NCI-H2171 (cell line): ENCODE measurements at places on chromosomes 2 and 18.

DNA sequence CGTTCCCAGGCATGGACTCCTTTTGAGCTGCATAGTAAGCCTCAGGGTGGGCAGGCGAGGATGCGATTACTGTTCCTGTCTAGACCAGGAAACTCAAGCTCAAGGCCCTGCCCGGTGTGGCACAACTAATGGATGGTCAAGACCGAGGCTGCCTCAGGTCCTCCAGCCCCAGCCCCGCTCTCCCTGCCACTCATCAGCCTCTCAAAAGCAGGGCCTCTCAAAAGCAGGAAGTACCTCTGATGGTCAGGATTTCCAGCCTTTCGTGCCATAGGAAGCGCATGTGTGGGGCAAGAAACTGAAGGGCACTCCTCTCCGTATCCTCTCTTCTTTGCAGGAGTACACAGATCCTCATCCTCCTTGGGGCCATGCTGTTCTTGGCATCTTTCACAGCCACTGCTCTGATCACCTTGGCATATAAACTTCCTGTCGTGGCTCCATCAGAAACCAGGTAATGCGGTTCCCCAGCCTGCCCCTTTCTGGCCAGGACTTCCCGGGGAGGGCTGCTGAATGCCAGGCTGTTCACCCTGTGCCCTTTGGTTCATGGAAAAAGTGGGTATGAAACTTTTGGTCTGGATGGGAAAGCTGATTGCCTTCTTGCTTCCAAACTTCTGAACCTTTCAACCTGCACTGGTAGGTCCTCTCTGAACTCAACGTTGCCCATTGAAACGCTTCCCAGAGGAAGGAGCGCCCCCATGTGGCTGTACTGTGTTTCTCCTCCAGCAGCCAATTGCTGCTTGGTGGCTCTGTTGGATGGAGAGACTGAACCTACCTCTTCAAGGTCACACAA, 82.8 kb upstream of the SEC11C start:
- no peak for DNase-seq

DNA sequence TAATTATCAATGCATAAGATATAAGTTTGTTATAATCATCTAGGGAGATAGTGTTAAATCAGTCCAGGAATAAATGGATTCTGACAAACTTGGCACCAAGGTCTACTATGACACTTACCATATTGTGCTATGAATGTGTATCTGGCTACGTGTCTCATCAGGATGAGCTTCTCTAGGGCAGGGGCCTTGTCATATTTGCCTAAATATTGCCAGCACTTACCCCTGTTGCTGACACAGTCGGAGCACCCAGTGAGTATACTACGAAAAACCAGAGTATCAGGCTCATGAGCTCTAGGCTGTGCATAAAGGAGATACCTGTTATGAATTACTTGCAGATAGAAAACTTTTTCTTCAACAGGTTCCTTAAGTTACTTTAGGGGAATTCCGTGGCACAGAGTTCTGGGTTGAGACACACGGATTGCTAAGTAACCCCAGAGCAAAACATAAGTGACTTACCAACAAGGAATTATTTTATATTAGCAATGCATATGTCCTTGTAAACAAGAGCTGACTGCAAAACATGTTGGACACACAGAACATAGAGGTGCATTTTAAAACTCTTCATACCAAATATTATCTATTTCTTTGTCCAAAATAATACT, 7.7 kb upstream of the TTC39C start:
- no peak for DNase-seq

DNA sequence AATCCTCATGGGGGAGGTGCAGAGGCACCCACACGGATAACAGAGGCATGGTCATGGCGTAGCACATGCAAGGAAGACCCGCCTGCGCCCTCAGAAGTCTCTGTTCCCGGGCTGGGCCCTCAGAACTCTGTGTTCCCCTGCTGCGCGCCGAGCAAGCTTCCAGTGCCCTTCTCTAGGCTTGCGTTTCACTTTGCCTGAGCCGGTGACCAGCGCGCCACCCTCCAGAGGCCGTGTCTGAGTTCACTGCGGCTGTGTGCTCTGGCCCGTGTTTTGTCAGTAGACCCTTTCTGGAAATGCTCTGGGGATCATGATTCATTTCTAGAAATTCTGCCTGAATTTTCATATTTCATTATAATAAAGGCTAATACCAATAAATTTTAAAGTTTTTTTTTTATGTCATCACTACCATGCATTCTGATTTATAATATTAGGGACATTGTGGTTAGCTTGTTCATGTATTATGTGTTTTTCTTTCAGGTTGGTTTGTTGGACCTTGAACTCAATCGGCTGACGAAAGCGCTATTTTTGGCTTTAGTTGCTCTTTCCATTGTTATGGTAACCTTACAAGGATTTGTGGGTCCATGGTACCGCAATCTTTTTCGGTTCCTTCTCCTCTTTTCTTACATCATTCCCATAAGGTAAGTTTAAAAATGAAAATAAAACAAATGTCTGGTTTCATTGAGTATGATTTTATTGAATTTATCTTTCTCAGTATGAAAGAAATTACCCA, 142.7 kb upstream of the NFATC1 start:
- DNase-seq, result no peak

DNA sequence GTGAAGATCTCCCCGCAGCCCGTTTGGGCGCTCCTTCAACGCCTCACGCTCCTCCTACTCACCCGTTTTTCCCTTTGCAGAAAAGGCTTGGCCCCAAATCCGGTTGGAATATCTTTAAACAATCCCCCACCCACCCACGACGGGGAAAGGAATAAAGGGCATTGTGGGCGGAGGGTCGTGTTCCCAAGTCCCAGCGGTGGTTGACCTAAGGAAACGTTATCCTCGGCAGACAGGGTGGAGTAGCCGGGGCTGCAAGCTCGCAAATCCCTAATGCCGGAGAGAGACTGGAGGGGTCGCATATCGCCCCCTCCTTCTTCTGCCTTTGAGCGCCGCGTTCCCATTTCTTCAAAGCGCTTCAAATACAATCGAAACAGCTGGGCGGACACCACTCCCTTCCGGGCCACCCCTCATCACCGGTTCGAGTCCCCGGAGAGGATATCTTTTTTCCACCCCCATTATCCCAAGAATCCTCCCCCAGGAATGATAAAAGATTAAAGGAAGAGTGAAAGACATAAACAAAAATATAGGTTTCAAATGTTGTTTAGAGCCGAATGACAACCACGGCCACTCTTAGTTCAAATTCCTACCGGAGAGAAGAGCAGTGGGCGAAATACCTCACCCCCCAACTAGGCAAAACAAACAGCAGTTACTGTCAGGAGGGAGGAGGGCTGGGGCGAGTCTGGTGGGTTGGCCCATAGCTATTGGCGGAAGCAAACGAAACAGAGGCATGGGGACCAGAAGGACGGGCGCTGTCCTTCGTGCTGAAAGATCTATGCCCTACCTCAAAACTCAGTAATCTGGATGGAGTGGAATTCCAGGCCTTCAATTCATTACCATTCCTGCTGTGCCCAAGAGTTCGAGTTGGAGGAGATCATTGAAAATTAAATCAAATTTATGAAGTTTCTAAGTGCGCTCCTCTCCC, 2.8 kb upstream of the GAD1 start:
- DNase-seq, result no peak

DNA sequence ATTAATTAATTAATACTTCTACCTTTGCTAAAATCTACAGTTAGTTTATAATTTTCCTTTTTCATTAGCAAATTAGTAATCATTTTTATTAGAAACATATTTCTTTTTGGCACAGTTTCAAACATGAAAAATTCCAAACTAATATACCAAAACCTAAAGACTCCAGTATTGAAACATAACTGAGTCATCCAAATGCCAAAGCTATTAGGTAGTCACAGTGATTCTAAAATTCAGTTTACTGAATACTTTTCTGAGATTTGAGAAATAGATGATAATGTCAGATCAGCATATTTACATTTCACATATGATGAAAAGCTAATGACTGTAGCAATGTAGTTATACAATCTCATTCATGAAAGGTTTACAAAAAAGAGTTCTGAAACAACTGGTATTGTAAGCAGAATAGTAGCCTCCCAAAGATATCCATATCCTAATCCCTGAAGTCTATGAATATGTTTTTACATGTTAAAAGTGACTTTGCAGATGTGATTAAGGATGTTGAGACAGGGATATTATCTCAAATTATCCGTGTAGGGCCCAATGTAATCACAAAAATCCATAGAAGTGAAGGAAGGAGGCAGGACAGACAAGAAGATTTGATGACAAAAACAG, 680.2 kb upstream of the CHAC2 start:
- no peak for DNase-seq

DNA sequence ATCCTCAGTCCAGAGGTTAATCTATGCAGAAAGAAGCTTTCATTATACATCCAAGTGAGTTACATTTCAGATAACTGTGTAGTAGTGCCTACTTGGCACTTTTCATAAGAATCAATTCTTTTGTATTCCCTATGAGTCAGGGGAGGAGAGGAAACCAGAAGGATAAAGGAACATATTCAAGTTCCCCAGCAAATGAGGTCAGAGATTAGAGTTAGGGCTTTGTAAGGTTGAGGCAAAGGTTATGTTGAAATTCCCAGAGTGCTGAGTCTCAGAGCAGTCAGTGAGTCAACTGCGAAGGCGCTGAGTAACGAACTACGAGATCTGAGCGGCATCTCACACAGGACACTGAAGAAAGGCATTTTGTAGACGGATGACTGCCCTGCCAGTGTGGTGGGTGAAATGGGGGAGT, 25.1 kb upstream of the ME2 start:
- DNase-seq, result no peak

DNA sequence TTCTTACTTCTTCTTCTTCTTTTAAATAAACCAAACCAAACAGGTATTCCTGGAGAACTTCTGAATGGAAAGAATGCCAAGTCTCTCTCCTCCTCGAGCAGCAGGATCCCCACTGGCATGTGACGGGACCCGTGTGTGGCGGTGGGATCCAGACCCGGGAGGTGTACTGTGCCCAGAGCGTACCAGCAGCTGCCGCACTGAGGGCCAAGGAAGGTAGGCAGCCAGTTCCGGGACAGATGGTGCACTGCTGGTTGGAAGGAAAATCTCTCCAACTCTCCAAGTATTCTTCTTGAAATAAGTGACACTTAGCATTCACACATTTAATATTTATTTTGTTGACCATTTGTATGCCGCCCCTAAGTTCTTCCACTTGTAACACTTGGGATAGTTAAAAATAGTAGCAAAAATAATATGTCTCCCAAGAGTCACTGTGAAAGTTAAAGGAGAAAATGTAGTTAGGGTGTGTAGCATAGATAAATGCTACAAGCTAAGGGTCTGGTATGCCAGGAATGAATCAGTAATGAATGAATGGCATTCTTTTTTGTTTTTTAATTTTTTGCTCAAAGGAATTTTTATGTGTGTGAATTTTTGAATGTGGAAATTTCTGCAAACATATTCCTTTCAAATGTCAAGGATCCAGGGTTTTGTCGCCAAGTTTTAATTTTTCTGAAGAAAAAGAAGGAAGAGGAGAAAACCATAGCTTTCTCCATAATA, 349.9 kb downstream of the THSD7B start:
- DNase-seq, result no peak

DNA sequence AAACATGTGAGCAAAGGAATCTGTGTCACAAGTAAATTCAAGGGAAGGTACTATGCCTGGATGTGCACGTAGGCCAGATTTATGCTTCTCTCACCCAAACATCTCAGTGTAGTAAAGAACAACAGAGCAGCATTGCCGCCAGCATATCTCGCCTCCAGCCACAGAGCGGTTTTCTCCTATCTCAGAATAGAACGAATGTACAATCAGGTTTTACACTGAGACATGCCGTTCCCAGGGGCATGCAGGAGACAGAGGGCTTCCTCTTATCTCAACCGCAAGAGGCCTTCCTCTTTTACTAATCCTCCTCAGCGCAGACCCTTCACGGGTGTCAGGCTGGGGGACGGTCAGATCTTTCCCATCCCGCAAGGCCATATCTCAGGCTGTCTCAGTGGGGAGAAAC, 175.3 kb downstream of the RPIA start:
- no peak for DNase-seq

- no peak for DNase-seq
Observed at GRCh38 chr2:111227716-111228141, 107.0 kb downstream of the BCL2L11 start.

GRCh38 chr2:3113122-3113521, 264.5 kb downstream of the EIPR1 start:
- DNase-seq, result no peak

DNA sequence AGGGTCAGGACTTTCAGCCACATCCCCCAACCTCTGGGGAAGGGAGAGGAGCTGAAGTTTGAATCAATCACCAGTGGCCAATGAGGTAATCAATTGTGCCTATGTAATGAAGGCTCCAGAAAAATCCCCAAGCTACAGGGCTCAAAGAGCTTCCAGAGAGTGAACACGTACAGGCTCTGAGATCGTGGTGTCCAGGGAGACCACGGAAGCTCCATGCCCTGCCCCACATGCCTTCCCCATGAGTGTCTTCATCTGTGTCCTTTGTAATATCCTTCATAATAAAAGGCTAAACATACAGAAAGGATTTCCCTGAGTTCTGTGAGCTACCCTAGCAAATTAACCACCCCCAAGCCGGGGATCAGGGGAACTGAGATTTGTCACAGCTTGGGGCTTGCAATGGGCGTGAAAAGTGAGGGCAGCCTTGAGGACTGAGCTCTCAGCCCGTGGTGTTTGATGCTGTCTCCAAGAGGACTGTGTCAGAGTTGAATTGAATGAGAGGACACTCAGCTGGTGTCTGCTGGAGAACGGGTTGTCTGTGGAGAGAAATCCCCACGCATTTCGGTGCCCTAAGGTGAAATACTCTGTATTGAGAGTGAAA, 25.5 kb upstream of the TUBB6 start:
- no peak for DNase-seq

GRCh38 chr2:75424936-75425619, 135.7 kb downstream of the EVA1A start:
- DNase-seq, result no peak

DNA sequence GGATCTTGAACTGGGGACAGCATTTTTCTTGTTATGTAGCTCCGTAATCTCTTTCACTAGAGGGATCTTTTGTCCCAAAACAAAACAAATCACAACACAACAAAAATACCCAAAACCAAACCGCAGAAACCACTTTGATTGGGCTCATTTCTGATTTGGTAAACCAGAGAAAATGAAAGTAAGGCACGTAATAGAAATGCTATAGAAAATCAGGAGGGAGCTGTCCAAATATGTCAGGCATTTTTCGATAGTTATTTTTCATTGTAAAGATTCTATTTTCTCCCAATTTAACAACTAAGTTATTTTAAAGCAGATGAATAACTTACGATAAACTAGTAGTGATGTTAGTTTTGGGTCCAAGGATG, 406.5 kb downstream of the XIRP2 start:
- no peak for DNase-seq

- DNase-seq, result no peak
Observed at GRCh38 chr2:238986491-238987351, 138.8 kb downstream of the TWIST2 start.

GRCh38 chr2:20146401-20146800, 78.5 kb downstream of the SDC1 start:
- no peak for DNase-seq

DNA sequence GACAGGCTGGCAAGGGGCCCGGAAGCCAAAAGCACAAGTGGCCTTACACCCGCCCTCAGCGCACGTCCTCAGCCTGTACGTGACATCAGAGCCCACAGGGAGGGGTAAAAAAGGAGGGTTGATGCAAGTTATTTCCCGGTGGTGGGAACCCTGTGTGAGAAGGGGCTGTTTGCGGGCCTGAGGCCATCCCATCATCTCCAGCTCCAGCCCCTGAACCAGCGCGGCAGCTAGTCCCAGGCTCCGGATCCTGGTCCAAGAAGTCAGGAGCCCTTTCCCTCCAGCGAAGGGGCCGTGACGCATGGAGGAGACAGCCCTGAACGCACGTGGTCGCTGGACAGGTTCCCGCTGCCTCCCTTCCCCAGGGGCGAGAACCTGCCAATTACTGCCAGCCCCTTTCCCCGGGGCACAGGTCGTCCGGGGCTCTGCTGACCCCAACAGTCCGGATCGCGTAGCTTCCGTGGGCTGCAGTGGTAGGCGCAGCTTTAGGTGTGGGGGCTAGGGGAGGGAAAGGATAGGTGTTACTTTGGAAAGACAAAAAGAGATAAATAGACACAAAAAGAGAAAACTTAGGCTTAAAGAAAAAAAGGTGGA, 1.3 kb upstream of the LRP2 start:
- no peak for DNase-seq
